ENCODE measurements at places on chromosomes 4 and X.

DNA sequence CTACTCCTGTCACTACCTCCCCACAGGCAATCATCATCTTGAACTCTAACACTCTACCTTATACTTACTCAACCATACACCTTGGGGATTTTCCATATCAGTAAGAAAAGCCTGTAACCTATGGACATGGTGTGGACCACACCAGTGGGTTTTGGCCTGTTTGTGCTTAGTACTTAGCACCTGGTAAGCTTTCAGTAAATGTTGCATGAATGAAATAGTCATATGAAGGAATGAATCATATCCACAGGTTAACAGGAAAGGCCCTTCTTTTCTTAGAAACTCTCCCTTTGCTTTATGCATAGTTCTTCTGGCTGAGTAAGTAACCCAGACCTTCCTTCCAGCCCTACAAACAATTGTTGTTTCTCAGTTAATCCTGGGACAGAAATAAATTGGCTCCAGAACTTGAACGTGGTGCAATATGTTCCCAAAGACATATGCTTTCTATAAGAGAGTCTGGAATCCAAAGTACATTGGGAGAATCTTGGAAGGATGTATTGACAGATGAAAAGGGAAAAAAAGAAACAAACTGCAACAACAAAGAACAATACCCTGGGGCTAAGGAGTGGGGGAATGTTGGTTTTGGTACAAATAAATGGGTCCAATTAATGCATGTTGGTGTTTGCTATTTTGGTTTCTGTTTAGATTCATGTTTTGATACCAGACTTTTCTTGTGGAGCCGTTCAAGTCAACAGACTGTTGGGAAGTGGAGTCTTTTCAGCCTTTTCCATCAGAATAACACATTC is 27.8 kb downstream of the RASL11B start:
- no peak for DNase-seq

- no peak for DNase-seq
Observed at GRCh38 chr4:20323991-20324390, 72.3 kb downstream of the SLIT2 start.

- no peak for DNase-seq
Observed at GRCh38 chrX:10031746-10032145, 64.6 kb downstream of the CLDN34 start.

DNA sequence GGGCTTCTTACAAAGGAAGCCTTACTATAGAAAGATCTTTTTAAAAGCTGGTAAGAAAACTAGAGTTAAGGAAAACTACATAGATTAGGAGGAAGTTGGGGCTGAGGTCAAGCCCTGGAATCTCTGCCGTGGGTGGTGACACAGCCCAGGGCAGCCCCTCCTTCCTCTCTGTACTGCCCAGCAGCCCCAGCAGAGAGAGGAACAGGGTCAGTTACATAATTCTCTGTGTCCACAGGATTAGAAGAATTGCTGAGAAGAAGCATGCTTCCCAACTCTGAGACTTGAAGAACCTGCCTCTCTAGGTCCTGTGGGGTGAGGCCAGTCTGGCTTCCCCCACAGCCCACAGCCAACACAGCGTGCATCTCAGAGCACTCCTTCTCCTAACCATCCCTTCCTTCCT is 9.2 kb upstream of the ABLIM2 start:
- DNase-seq: no peak

DNA sequence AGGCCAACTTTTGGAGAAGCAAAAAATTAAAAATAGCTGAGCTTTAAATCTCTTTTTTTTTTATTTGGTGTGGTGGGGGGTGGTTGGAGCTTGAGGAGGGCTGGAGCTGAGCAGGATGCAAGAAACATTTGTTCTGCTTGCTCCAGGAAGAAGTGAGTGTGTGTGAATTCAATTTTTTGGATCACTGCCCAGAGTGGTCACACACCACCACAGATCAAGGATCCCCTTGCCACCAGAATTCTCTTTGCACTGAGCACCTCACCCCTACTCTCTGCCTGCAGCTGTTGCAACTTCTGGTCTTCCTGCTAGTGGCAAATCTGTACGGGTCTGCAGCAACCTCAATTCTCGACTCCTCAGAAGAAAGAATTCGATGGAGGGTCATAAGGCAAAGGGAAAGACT is 19.9 kb upstream of the PLP1 start:
- no peak for DNase-seq

DNA sequence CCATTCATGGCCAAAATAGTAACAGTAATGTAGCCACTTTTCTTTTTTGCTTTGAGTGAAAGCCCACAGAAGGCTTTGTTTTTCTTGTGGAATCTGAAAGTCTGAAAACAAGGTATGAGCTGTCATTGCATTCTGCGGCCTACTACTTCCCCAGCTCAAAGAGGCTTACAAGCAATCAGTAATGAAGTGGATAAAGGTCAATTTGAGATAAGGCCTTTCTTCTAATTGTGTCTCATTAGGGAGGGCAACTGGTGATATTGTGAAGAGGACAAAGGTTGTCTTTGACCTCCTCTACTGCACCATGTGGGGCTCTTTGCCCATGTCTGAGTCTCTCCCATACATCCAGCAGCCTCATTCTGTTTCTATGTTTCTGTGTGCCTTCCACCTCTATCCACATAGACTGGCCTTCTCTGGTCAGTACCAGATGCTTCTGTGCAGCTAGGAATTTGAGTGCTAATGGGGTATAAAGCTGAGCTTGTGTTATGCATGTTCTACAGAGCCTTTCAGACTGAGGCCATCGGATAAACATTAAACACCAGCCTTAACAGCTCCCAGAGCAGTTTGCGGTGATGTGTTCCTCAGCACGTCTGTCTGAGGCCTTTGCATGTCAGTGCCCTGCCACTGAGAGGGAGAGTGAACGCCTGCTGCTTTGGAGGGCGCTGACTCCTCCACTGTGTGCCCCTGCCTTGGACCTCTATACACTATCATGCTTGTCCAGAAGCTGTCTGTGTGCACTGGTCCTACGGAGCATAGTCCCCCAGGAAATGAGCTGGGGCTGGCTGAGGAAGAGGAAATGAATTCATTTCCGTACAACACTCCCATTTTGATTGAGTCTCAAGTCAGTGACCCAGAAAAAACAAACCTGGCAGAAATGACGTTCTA is 80.2 kb downstream of the SH2D1A start:
- DNase-seq: no peak

- no peak for DNase-seq
Observed at GRCh38 chr4:100828986-100829685, 311.3 kb upstream of the EMCN start.

DNA sequence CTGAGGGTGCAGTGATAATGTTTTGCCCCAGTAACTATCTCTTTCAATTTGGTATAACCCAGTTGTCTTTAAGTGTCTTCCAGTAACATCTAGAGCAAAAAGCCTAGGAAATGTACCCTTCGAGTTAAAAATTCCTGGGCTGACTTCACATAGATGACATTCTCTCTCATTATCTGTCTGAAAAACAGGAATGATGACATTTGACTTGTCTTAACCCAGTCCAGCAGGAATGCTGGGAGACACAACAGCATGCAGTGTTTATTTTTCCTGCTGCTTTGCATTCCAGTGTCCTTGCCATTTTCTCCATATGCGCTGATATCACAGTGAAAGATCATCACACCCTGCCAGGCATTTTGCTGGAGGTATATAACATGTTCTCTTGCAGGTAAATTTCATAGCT is 130.0 kb downstream of the SOWAHB start:
- DNase-seq: no peak

GRCh38 chr4:99848591-99849001 is 32.0 kb downstream of the DAPP1 start:
- no peak for DNase-seq

DNA sequence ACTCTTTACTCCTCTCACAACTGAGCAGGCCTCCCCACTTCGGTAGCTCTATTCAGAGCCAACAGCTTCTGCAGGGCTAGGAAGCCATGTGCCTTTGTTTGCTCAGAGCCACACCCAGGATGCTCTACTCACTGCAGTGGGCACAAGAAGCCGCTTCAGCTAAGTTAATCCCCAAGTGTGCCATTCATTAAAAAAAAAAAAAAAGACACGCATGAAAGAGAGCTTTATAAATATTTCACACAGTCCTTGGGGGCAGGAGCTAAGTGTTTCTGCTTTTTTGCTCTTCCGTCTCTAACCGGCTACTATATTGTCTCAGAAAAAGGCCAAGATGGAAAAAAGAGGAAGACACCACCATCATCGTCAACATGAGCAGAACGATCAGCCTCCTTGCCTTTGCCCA is 8.1 kb downstream of the CRMP1 start:
- DNase-seq: no peak

GRCh38 chr4:54731552-54731951 is 73.8 kb downstream of the KIT start:
- no peak for DNase-seq

GRCh38 chr4:89298155-89298554 is 9.4 kb downstream of the GPRIN3 start:
- no peak for DNase-seq

GRCh38 chrX:110284159-110284558 is 33.7 kb downstream of the AMMECR1 start:
- DNase-seq: no peak

GRCh38 chrX:38225093-38225492 is 4.4 kb upstream of the SRPX start:
- no peak for DNase-seq

DNA sequence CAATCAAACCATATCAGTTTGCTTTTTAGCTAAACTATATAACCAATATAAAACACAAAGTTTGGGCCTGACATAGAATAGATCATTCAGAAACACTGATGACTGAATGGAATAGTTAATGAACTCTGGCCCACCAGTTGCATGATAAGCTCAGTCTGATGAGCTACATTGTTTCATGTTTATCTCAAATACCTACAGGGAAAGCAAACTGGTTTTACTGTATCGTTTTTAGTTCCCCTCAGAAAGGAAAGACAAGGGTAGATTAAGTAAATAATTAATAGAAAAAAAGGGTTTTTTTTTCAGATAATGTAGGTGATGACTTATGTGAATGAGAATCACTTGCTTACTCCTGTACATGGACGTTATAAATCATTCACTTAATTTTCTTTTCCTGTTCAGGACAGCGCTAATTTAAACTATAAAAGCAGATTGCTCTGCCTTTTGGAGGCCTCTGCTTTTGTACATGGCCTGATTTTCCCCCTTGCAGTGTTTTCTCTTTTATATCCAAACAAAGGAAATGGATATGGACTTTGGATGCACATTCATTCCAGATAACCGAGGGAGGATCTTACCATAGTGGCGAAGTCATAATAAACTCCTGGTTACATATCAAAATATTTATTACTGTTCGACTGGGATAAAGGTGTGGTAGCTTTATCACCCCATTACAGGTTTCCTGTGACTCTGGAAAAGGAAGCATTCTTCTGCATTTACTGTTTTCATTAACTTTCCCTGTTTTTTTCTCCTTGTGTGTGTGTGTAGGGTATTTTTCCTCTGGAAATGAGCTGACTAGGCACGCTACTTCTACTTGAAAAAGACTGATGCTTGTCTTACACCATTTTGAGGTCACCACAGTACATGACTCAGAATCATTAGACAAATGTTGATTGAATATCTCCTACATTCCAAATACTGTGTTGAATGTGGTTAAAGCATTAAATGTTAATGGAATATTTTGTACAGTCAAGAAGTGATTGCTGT is 373.1 kb upstream of the HS3ST1 start:
- no peak for DNase-seq

GRCh38 chr4:180766944-180767729 is 1476.1 kb upstream of the TENM3 start:
- DNase-seq: no peak

- no peak for DNase-seq
Observed at GRCh38 chrX:115988825-115989224, 181.7 kb upstream of the AGTR2 start.

- DNase-seq: no peak
Observed at GRCh38 chrX:32533848-32534247, 677.5 kb downstream of the DMD start.

DNA sequence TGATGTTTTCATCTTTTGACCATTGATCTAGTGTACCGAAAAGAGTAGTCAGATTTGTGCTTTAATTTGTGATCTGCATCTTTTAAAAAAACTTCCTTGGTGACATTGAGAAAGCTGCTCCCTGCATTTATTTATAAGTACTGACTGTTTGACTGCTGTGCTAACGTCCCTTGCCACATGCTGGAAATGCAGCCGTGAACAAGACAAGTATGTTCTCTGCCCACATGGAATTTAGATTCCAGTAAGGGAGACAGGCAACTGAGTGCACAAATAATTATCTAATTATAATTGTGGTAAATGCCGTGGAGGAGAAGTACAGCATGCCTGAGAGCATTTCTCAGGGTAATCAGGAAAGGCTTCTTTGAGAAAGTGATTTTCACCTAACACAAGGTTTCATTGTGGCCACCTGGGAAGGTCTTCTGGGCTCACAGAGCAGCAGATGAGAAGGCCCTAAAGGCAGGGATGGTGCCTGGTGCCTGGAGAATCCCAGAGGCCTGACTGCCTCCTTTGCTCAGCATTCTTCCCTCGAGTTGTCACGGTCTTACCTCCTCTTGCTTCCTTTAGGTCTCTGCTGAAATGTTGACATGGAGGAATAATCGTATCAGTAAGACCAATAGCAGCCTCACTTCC is 55.8 kb downstream of the PTTG2 start:
- DNase-seq: no peak

- DNase-seq: no peak
Observed at GRCh38 chrX:32495855-32496254, 715.5 kb downstream of the DMD start.

GRCh38 chr4:57672846-57673433 is 562.8 kb upstream of the IGFBP7 start:
- no peak for DNase-seq

- DNase-seq: no peak
Observed at GRCh38 chrX:100048156-100048555, 361.9 kb downstream of the PCDH19 start.

- no peak for DNase-seq
Observed at GRCh38 chr4:164874789-164875188, 2.2 kb upstream of the APELA start.

- DNase-seq: no peak
Observed at GRCh38 chr4:152943672-152944071, 7.5 kb downstream of the FHDC1 start.

DNA sequence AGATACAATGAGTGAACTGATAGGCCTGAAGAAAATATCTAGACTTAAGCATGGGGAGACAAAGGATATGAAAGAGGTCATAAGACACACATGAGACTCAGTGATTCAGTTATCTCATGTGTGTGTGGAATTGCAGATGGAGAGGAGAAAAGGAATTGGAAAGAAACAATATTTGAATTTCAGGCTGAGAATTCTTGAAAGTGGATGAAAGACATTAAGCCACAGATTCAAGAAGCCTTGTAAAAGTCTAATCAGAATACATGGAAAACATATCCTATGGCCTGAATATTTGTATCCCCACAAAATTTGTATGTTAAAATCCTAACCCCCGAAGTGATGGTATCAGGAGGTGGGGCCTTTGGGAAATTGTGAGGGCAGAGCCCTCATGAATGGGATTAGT is 28.3 kb downstream of the NSUN7 start:
- no peak for DNase-seq

- no peak for DNase-seq
Observed at GRCh38 chr4:12319765-12320164, 891.1 kb upstream of the HS3ST1 start.

- DNase-seq: no peak
Observed at GRCh38 chr4:48945981-48946380, 39.4 kb upstream of the OCIAD2 start.

Data from stimulated activated CD8-positive, alpha-beta memory T cell treated with anti-CD3 and anti-CD28 coated beads, Interleukin-7, amount 100 ng/mL, for 1 hour (primary cell).